A549 treated with AZD2906 at 1 μM for 4 hours (cell line): ENCODE measurements at places on chromosomes 7 and 10. TPM values are rescaled to one million over a fixed set of nuclear protein-coding genes. Genes with fewer than 3 reads are reported as not detected.

THSD7A gene
- 1.4 to 2.4 TPM (median 1.9 TPM) in 5 replicates for total RNA-seq

TUBAL3 gene
- 0.23 to 0.31 TPM (median 0.31 TPM) in 5 replicates for total RNA-seq

CRPPA gene
- total RNA-seq: 0.51 to 0.65 TPM (median 0.60 TPM) in 5 replicates

SLC13A1 gene
- not detected in 5 replicates for total RNA-seq

TCERG1L gene
- not detected in 5 replicates for total RNA-seq

APBB1IP gene
- total RNA-seq: 4.9 to 6.1 TPM (median 5.2 TPM) in 5 replicates

ATXN7L1 gene
- 5.5 to 6.4 TPM (median 5.8 TPM) in 5 replicates for total RNA-seq

HOXA10 gene
- total RNA-seq: 6.2 to 7.0 TPM (median 6.7 TPM) in 5 replicates

CALHM1 gene
- total RNA-seq: 0.02 TPM in 1 of 5 replicates, not detected in the others

IL2RA gene
- total RNA-seq: not detected in 5 replicates

TRIM73 gene
- 1.3 to 1.8 TPM (median 1.6 TPM) in 5 replicates for total RNA-seq

STX1A gene
- 59.4 to 76.5 TPM (median 66.8 TPM) in 5 replicates for total RNA-seq

EN2 gene
- 0.56 to 0.94 TPM (median 0.92 TPM) in 5 replicates for total RNA-seq

HOXA7 gene
- 5.0 to 5.3 TPM (median 5.2 TPM) in 5 replicates for total RNA-seq

KAZALD1 gene
- total RNA-seq: 2.0 to 3.4 TPM (median 3.1 TPM) in 5 replicates

HACD1 gene
- 32.5 to 57.4 TPM (median 57.0 TPM) in 5 replicates for total RNA-seq

NAT16 gene
- 0.13 to 0.19 TPM (median 0.15 TPM) in 5 replicates for total RNA-seq

CDC123 gene
- total RNA-seq: 123 to 188 TPM (median 125 TPM) in 5 replicates

RHBDD2 gene
- total RNA-seq: 80.3 to 98.6 TPM (median 97.6 TPM) in 5 replicates

AKAP9 gene
- total RNA-seq: 12.6 to 20.2 TPM (median 14.1 TPM) in 5 replicates

FFAR4 gene
- total RNA-seq: 0.04 to 0.14 TPM (median 0.09 TPM) in 5 replicates

CDK1 gene
- total RNA-seq: 78.9 to 93.8 TPM (median 83.7 TPM) in 5 replicates

VAX1 gene
- 0.98 to 1.4 TPM (median 1.3 TPM) in 5 replicates for total RNA-seq

SPDYE16 gene
- total RNA-seq: 0.05 to 0.10 TPM in 2 of 5 replicates, not detected in the others

TFPI2 gene
- 208 to 310 TPM (median 225 TPM) in 5 replicates for total RNA-seq

RBP3 gene
- not detected in 5 replicates for total RNA-seq

CYP51A1 gene
- total RNA-seq: 39.4 to 56.7 TPM (median 39.9 TPM) in 5 replicates

SFRP4 gene
- total RNA-seq: 3.1 to 4.3 TPM (median 3.6 TPM) in 5 replicates

ABCB4 gene
- 0.10 TPM in 1 of 5 replicates, not detected in the others for total RNA-seq

DHTKD1 gene
- 7.6 to 10.5 TPM (median 9.5 TPM) in 5 replicates for total RNA-seq

METTL27 gene
- total RNA-seq: 6.8 to 13.2 TPM (median 10.6 TPM) in 5 replicates

TBX20 gene
- 1.6 to 2.6 TPM (median 2.2 TPM) in 5 replicates for total RNA-seq

CAV2 gene
- 164 to 209 TPM (median 188 TPM) in 5 replicates for total RNA-seq

ANKRD61 gene
- 0.51 to 0.78 TPM (median 0.71 TPM) in 5 replicates for total RNA-seq

ADAM8 gene
- total RNA-seq: 2.2 to 4.2 TPM (median 2.9 TPM) in 5 replicates

LIPN gene
- total RNA-seq: not detected in 5 replicates

SH2D4B gene
- 0.02 to 0.06 TPM (median 0.03 TPM) in 4 of 5 replicates, not detected in the other for total RNA-seq

LRRC4 gene
- not detected in 5 replicates for total RNA-seq

TMEM120A gene
- total RNA-seq: 38.6 to 50.5 TPM (median 45.9 TPM) in 5 replicates
